ENCODE measurements at places on chromosomes 3 and 15.

- no peak for DNase-seq
These were observed 27.0 kb downstream of the AAGAB start for GRCh38 chr15:67227431-67227830.

GRCh38 chr3:172560026-172560425, 36.8 kb upstream of the TNFSF10 start:
- no peak for DNase-seq

DNA sequence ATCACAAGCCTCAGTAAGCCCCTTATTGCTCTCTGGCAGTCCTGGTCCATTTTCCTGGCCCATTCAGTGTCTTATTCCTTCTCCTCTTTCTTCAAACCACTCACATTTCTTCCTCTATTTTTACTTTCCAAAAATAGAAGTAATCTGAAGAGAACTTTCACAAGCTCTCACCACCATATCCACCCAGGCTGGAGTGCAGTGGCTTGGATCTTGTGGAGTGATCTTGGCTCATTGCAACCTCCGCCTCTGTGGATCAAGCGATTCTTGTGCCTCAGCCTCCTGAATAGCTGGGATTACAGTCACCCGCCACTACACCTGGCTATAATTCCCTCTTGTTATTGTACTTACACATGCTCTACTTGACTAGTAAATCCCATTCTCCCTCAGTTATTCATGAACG, 16.8 kb downstream of the ARMC8 start:
- no peak for DNase-seq

- DNase-seq = no peak
These were observed 230.7 kb upstream of the SATB1 start for GRCh38 chr3:18655827-18656226.

GRCh38 chr3:37171144-37171543, 3.2 kb downstream of the LRRFIP2 start:
- no peak for DNase-seq

GRCh38 chr3:7789324-7789723, 712.3 kb upstream of the LMCD1 start:
- no peak for DNase-seq

DNA sequence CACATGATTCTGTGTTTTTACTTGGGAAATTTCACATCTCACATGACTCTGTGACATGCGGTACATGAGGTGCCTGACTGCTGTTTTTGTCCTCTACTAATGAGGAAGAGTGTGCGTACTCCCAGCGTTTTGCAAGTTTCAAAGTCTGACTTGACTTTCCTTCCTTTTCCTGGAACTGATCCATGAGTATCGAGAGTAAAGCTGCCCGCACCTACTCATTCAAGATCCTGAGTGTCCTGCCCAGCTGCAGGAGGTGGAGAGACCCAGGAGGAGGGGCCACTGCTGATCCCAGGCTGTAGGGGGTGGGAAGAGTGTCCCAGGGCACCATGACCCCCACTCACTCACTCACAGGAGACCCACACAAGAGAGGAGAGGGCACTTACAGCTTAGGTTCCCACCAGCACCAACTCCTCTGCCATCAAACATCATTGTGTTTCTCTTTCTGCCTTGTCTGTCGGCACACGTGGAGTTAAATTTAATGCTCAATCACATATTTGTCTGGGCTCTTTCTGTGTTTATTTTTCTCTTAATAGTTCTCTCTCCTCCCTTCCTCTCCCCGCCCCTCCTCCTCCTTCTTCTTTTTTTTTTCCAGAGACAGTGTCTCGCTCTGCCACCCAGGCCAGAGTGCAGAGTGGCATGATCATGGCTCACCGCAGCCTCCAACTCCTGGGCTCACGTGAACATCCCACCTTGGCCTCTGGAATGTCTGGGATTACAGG, 1.4 kb downstream of the CCR5AS start:
- no peak for DNase-seq

DNA sequence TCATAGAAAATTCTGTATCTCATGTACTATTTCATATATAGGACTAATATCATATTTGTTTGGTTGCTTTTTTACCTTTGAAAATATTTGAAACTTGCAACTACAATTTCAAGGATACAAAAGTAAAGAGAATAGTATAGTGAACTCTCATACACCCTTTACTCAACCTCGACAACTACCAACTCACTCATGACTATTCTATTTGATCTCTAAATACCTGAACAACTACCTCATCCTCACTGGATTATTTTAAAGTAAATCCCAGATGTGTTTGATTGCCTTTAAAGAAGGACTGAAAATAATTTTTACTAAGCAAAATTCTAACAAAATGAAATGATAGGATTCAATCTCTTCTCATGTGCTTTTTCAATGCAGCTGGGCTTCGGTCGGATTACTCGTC, 12.1 kb downstream of the TMPRSS7 start:
- DNase-seq = no peak

GRCh38 chr3:44803298-44803697, 41.7 kb downstream of the KIF15 start:
- no peak for DNase-seq
